ENCODE measurements at places on chromosomes 2 and 18.
A peak's percentile ranks its signal among the peaks of the same experiment; 100 is the strongest.

DNA sequence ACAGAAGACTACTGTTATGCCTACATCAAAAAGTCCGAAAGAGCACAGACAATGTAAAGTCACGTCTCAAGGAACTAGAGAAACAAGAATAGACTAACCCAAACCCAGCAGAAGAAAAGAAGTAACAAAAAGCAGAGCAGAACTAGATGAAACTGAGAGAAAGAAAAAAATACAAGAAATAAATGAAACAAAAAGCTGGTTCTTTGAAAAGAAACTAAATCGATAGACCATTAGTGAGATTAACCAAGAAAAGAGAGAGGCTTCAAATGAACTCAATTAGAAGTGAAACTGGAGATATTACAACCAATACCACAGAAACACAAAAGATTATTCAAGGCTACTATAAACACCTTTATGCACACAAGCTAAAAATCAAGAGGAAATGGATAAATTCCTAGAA is 271.8 kb downstream of the MBD2 start:
- DNase-seq, result no peak

GRCh38 chr18:45014047-45014501 is 333.4 kb downstream of the SETBP1 start:
- no peak for DNase-seq

DNA sequence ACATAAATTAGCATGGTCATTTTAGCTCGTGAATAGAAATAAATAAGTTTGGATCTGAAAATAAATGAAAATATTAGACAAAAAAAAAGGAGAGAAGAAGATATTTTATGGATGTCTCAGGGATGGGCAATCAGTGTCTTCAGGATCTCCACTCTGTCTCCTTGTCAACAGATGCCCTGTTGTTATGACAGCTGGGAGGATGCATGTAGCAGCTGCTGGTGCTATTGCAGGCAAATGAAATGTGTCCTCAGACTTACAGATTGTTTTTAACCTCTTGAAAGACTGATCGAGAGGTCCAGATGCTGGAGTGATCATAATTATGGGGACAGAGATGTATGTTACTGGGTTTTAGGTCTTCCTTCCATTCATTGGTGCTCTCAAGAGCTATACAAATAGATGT is 24.7 kb upstream of the ARL4C start:
- no peak for DNase-seq

GRCh38 chr2:162710287-162710890 is 128.2 kb downstream of the KCNH7 start:
- no peak for DNase-seq

- DNase-seq, result no peak
These were observed 70.6 kb upstream of the ASAP2 start for GRCh38 chr2:9135822-9136558.

DNA sequence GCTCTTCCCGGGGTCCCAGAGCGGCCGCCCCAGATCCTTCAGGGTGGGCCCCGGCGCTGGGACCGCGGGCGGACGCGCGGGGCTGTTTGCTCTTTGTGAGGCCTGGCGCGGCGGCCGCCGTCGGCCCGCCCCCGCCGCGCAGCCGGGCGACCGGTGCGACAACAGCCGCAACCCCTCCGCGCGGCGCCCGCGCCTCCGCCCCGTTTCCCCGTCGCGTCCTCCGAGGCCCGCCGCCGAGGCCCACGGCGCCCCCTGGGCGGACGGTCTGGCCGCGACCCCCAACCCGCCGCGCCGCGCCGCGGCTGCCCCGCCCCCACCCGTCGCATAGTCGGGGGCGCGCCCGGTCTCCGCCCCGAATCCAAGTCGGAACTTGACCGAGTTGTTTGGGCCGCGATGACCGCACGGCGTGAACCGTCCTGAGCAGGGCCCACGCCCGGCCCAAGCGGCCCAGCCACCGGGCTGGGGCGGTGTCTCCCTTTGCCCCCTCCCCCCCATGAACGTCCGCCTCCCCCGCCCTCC is 448 bp downstream of the YPEL5 start:
- DNase-seq, result no peak

DNA sequence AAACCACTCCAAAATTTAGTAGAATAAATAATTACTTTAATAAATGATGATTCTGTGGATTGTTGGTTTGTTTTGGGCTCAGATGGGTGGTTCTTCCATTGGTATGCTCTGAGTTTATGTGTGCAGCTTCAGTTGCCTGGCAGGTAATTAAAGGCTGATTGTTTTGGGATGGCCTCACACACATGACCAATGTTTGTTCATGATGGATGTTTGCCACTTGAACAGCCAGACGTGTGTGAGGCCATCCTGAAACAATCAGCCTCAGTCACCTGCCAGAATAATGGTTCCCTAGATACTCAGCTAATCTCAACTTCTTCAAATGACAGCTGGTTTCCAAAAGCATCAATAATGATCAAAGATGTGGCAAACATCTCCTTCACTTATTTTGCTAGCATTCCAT is 352.5 kb upstream of the GULP1 start:
- DNase-seq, result no peak

DNA sequence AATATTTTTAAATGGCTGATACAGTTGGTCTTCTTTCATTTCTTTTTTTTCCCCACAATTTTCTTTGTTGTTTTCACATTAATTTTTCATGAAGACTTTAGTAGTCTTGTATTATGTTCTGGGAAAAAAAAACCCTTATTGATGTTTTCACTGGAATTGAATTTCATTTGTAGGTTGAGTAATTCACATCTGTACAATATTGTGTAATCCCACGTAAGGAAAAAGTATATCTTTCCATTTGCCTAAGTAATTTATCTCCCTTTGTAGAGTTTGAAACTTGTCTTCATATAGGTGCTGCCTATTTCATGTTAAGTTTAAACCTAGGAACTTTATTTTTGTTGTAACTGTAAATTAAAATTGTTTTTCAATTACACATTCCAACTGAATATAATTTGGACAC is 2.0 kb downstream of the DNAJC27 start:
- no peak for DNase-seq

- no peak for DNase-seq
These were observed 17.6 kb upstream of the OR6B3 start for GRCh38 chr2:240070907-240071306.

DNA sequence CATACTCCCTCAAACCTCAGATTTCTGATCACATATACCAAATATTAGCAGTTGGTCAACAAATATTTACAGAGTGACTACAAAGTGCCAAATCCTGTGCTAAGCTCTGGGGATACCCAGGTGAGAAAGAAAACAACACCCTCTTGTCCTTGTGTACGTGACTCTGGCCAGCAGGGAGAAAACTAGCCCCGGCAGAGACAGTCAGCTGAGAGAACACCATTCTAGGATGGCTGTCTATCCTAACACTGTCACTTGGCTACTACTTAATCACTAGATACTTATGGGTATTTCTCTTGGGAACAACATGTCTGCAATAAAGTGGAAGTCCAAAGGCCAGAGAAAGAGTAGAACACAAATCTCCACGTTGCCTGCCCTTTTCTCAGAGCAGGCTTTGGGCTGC is 57.9 kb upstream of the CD226 start:
- no peak for DNase-seq

- peak; percentile 54 for DNase-seq
These were observed 231.7 kb upstream of the FOSL2 start for GRCh38 chr2:28160986-28161425.

GRCh38 chr2:233997707-233998106 is 52.8 kb upstream of the SPP2 start:
- no peak for DNase-seq

- no peak for DNase-seq
These were observed 95.6 kb upstream of the NOSTRIN start for GRCh38 chr2:168706806-168707205.

- DNase-seq, result no peak
These were observed 5.3 kb upstream of the GORASP2 start for GRCh38 chr2:170923799-170924198.

- DNase-seq, result no peak
These were observed 155.7 kb downstream of the DYSF start for GRCh38 chr2:71609029-71609428.

DNA sequence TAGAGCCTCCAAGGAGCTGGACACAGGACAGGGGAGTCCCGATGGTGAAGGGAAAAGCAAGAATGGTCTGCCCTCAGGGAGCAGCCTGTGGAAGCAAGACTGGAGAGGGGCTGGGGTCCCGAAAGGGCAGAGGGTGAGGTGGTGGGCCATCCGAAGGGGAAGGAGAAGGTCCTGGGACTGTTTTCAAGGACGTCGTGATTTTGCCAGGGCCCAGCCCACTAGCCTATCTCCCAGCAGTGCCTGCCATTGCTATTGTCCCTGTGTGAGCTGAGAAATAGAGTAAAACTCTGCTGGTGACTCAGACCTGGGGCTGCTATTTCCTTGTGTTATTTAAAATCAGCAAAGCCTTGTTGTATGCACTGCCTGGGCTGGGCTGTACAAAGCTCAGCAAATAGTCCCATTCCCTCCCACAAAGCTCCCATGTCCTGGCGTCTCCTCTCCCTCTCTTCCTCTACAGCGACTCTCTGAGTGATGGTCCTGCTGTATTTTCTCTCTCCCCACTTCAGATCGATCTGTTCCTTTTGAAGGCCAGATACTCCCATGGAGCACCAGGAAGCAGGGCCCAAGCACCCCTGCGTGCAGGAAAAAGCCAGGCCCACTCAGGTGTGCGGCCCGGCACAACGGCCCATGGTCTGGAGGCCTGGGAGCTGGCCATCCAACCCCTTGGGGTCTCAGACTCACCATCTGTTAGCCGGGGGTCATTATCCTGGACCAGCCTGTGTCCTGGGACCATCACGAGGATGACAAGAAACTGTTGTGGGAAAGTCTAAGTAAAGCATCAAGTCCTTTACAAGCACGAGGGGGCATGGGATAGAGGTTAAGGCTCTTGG is 65.0 kb upstream of the OTOF start:
- no peak for DNase-seq

GRCh38 chr2:18545384-18545783 is 15.1 kb downstream of the RDH14 start:
- no peak for DNase-seq

- no peak for DNase-seq
These were observed 81.3 kb upstream of the ITGA6 start for GRCh38 chr2:172345956-172346555.

GRCh38 chr2:886072-887022 is 64.3 kb upstream of the SNTG2 start:
- DNase-seq, result no peak

DNA sequence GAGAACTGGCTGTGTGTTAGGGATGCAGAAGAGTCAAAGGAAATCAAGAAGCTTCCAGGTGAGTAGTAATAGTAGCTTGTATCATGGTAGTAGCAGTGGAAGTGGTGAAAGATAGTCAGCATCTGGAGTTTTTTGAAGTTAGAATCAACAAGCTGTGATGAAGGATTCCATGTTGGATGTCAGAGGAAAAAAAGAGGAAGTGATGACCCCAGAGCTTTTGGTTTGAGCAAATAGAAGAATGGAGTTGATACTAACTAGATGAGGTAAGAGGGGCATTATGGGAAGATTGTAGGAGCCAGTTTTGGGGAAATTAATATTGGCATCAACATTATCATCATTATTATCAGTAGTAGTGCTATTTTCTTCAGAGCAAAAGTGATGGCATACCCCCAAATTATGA is 542.2 kb downstream of the XIRP2 start:
- no peak for DNase-seq

- DNase-seq, result no peak
These were observed 19.2 kb upstream of the MAPRE3 start for GRCh38 chr2:26951236-26951635.

DNA sequence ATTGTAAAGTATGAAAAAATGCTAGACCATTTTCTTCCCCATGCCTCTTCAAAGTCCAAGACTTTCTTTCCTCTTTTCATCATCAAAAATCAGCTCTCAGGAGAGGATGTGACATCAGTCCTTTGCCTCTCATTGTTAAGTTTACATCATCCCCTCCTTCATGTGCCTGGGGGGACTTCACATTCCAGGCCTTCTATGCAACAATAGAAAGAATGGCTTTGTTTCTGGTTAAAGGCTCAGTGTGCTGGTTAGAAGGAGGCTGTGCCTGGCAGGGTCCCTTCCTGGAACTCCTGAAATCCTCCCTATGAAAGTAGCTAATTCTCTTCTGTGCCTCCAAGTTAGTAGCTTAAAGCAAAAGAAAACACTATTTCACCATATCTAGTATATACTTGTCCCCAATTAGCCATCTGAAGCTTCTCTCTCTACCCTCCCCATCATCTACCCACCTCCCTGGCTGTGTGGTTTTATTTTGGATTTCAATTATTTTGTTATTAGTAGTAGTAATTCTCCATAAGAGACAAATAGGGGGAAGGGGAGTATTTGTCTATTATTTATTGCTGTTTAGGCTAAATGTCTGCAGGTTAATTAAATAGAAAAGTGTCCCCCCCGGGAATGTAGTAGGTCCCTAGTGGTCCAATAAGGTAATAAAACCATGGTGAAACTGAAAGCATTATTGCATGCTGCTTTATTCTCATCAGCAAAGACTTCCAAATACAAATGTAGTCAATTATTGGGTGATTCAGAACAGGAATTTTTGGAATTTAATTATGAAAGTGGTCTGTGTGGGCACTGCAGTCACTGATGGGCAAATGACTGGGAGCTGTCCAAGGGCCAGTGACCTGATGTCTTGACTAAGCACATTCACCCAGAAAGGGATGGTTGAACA is 69.0 kb downstream of the CPO start:
- DNase-seq, result peak; percentile 72
